ENCODE measurements at places on chromosomes 12 and 14. TPM values are rescaled to one million over a fixed set of nuclear protein-coding genes. Genes with fewer than 3 reads are reported as not detected.

The PRR4 gene
- polyA plus RNA-seq = 2.1 TPM

The IQSEC3 gene
- polyA plus RNA-seq = 0.14 TPM

The TMEM179 gene
- polyA plus RNA-seq = 0.02 TPM

The PDE3A gene
- 1.0 TPM for polyA plus RNA-seq

The GNB3 gene
- 1.3 TPM for polyA plus RNA-seq

The AACS gene
- polyA plus RNA-seq = 26.9 TPM

The POTEG gene
- polyA plus RNA-seq = not detected

The SCYL2 gene
- polyA plus RNA-seq = 13.7 TPM

The IL31 gene
- not detected for polyA plus RNA-seq

The TMED8 gene
- polyA plus RNA-seq = 1.5 TPM

The APOF gene
- polyA plus RNA-seq = not detected

The FOXG1 gene
- polyA plus RNA-seq = 0.10 TPM

The KRT73 gene
- not detected for polyA plus RNA-seq

The TNFAIP2 gene
- polyA plus RNA-seq = 219 TPM

The CEP290 gene
- polyA plus RNA-seq = 0.96 TPM
